Ureter (tissue), 1 donor: ENCODE measurements at places on chromosomes 1 and 21.

- peak; percentile 66 for DNase-seq
These were observed 1.5 kb upstream of the COX20 start for GRCh38 chr1:244833734-244834542.

- no peak for DNase-seq
These were observed 202.7 kb downstream of the RHOU start for GRCh38 chr1:228937851-228938536.

- no peak for DNase-seq
These were observed 13.4 kb upstream of the AGPAT3 start for GRCh38 chr21:43851593-43851992.

- no peak for DNase-seq
These were observed 11.3 kb downstream of the NIPAL3 start for GRCh38 chr1:24426744-24427544.

GRCh38 chr21:33434770-33435360 lies 31.7 kb downstream of the IFNGR2 start:
- no peak for DNase-seq

DNA sequence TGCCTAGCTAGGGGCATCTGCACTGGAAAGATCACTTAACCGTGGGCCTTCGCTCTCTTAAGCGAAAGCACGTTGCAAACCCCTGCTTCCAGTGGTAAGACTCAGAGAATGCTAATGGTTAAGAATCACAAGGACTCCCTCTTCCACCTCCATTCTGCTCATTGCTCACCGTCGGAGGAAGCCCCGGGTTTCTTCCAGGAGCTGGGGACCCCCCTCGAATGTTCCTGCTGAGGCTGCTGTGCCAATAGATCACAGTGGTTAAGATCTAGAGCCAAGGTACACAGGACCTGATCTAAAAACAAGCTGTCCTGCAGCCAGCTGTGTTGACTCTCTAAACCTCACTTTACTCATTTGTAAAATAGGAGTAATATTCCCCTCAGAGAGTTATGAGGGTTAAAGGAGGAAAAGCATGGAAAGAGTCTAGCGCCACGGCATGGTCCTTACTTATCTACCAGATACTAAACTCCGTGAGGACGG lies 765 bp downstream of the VAMP3 start:
- DNase-seq, result no peak

DNA sequence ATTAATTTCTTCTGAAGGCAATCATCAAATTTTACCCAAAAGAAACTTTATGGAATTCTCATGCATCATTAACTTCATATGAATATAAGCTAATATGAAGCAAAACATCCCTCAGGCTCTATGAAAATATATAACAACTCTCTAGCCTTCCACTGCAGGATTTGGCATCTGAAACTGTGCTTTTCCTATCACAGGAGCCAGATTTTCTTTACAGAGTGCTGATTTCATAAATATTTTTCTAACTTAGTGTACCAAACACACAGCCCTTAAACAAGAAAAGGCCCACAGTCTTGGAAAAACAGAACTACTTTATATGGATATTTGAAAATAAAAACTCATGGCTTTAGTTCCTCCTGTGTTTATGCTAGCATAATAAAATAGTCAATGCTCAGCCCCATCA lies 559.5 kb upstream of the CHRM3 start:
- no peak for DNase-seq

DNA sequence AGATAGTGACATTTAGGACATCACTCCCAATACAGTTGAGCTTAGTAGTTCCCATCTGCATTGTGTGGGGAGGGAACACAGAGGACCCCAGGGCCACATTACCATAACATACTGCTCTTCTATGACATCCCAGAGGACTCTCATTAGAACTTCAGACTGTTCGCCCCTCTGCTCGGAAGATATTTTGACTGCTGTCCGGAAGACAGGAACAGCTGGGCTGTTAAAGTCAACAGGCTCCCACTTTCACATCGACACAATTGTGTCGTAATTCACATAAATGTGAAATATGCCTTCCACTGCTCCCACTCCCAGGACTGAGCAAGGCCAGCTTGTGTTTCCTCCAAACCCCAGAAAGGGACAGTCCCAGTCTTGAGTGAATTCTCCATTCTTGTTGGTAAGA lies 158.4 kb downstream of the SEC16B start:
- DNase-seq, result no peak

DNA sequence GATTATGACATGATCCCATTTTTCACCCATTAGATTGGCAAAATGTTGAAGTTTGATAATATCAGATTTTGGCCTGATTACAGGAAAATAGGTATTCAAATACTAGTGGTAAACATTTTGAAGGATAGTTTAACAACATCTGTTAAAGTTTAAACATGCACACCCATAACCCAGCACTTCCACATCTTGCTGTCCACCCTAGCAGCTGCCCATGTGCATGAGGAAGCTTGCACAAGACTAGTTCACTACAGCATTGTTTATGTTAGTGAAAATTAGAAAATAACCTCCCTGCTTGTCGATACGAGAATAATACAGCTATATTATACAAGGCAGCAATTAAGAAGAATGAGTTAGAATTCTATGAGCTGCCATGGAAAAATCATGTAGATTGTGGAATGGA lies 127.6 kb downstream of the C1orf21 start:
- DNase-seq, result no peak

DNA sequence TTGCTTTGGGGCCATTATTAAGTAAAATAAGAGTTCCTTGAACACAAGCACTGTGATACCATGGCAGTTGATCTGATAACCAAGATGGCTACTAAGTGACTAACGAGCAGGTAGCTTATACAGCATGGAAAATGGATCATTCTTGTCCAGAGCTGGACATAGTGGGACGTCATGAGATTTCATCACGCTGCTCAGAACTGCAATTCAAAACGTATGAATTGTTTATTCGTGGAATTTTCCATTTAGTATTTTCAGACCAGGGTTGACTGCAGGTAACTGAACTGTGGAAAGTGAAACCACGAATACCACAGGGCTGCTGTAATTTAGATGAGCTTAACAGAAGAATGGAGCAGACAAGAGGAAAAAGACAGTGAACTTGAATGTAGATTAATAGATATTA lies 38.9 kb downstream of the CCDC18 start:
- no peak for DNase-seq

DNA sequence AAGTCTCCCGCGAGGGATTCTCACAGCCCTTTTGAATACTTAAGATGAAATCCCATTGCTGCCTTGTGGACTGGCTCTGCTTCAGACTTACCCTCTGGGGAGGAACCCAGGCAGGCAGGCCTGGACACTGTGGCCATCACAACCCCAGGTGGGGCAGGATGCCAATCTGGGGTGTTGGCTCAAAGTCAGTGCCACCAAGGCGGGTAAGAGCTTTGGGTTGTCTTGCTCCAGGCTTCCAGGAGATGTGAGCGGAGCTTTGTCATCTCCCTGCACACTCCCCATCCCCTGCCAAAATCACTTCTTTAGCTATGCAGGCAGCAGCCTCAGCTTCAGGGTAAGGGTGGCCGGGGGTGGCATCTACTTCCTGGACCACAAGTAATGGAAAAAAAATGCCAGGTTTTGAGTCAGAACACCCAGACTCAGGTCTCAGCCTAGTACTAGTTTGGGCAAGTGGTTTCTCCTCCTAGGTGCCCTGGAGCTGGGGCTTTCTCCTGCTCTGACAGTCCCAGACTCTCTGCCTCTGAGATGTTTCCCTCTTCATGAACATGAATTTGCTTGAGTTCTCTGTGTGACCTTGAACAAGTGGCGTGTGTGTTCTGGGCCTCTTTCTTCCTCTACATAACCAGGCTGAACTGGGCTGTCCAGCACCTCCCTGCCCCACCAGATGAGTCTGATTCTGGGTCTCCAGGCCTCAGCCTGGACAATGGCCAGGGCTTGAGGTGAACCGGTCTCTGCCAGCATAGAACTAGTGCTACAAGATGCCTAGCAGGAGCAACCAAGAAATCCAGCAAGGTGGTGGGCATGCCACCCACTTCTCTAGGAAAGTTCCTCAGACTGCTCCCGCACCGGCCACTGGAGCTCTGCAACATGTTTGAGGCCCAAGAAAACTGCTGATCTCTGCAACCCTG lies 65.4 kb downstream of the VWA5B1 start:
- peak; percentile 67 for DNase-seq

- DNase-seq, result no peak
These were observed 74.6 kb upstream of the CSF3R start for GRCh38 chr1:36557041-36558000.

DNA sequence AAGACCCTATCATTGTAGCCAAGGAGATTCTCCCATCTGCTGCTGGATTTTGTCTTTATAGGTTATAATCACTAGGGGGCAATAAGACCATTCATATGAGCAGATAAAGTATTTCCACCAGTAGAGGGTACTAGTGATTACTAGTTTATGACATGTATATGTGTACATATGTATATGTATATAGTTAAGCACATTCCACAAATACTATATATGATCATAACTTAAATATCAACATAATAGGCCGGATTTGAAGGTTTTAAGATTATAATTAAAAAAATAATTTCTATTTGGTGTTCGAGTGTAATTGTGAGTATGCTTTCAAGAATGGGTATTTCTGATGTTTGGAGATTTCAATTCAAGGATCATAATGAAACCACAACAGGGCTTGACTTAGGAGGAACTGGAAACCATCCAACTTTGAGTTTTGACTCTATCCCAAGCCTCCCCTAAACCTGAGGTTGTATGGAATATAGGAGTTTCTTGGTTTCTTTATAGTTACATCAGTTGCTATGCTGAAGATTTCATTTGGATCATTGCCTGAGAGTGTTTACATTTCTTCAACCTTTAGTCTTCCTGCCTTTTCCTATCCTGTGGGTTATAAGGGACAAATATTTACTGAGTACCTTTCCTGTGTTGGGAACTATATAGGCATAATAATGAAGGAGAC lies 16.9 kb downstream of the TCEANC2 start:
- no peak for DNase-seq
